Colonic mucosa (tissue), 4 donors: ENCODE measurements at places on chromosomes 3 and 15.

DNA sequence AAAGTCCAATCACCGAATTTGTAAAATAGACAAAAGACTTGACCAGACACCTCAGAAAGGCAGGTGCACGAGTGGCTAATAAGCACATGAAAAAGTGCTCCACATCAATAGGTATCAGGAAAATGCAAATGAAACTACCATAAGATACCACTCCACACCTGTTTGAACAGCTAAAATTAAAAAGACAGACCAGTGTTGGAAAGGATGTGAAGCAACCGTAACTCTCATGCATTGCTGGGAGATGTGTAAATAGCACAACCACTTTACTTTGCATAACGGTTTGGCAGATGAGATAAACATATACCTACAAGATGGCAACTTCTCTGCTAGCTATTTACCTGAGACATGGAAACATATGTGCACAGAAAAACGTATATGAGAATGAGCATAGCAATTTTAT, 56.9 kb downstream of the CADPS start:
- DNase-seq, result no peak

DNA sequence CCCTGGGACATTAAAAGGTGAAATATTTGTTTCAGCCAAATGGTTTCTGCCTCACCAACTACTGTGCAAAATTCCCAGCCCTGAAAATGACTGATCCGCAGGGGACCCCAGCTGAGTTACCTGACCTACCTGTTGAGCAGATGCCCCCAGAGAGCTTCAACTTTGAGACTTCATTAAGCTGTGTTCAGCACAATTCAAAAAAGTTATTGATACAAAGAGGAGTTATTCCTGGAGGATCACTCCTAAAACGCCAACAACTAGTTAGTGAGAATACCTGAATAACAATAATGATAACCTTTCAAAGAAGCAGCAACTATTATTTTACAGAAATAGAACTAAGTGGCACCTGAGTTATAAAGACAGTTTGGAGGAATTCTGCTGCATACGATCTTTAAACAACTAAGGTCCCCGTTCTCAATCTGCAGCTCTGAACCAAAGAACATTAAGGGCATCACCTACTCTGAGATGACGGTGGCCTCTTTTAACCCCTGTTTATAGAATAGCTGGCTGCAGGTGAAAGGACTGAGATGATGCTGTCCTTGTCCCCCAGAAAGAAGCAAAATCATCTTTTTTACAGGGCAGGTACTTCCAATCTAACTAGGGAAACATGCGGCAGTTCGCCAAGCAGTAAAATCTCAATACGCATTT, 659 bp downstream of the GADL1 start:
- DNase-seq, result no peak

GRCh38 chr3:112390783-112391641, 58.1 kb downstream of the CD200 start:
- DNase-seq, result no peak

- DNase-seq, result no peak
These were observed 51.8 kb upstream of the NUDT16 start for GRCh38 chr3:131329774-131330173.

- no peak for DNase-seq
These were observed 348.6 kb upstream of the CDIN1 start for GRCh38 chr15:36230776-36231175.

DNA sequence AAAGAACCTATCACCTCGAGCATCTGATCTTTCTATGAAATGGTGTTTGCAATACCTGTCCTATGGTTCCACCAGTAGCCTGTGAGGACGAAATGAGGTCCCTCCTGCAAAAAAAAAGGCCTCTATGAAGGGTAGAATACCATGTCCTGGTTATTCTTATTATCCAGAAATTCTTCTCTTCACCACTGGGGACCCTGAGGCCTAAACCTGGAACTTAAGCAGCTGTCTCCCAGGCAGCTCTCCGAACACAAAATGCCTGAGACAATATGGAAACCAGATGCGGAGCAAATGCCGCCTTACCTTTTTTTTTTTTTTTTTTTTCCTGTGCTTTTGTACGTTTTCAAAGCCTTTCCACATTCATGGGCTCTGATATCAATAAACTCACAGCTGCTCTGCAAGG, 62.1 kb upstream of the WNT5A start:
- DNase-seq, result no peak

DNA sequence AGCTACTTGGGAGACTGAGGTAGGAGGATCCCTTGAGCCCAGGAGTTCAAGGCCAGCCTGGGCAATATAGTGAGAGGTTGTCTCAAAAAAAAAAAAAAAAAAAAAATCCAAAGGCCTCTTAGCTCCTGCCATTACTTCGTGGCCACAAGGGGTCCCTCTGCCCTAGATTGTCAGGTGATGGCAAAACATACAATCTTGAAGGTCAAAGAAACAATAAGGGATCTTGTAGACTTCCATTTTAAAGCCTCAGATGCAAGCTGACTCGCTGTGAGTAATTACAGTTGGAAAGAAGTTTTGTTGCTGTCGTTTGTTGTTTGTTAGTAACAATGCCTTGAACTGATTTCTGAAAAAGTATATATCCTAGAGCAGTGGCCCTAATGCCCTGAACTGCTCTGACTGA, 55.9 kb upstream of the PLCL2 start:
- peak; percentile 50 for DNase-seq

GRCh38 chr3:55002416-55002930, 74.6 kb upstream of the LRTM1 start:
- DNase-seq, result no peak

GRCh38 chr3:22959593-22959992, 243.5 kb upstream of the UBE2E2 start:
- DNase-seq, result no peak

GRCh38 chr15:95577927-95578326, 752.6 kb upstream of the NR2F2 start:
- no peak for DNase-seq

GRCh38 chr3:179688850-179689249, 36.0 kb downstream of the USP13 start:
- DNase-seq, result no peak

GRCh38 chr3:100269410-100270214, 8.8 kb downstream of the TBC1D23 start:
- DNase-seq, result no peak

- no peak for DNase-seq
These were observed 326.9 kb downstream of the IL5RA start for GRCh38 chr3:2783261-2783660.
